ENCODE measurements at places on chromosomes 2 and 18.

DNA sequence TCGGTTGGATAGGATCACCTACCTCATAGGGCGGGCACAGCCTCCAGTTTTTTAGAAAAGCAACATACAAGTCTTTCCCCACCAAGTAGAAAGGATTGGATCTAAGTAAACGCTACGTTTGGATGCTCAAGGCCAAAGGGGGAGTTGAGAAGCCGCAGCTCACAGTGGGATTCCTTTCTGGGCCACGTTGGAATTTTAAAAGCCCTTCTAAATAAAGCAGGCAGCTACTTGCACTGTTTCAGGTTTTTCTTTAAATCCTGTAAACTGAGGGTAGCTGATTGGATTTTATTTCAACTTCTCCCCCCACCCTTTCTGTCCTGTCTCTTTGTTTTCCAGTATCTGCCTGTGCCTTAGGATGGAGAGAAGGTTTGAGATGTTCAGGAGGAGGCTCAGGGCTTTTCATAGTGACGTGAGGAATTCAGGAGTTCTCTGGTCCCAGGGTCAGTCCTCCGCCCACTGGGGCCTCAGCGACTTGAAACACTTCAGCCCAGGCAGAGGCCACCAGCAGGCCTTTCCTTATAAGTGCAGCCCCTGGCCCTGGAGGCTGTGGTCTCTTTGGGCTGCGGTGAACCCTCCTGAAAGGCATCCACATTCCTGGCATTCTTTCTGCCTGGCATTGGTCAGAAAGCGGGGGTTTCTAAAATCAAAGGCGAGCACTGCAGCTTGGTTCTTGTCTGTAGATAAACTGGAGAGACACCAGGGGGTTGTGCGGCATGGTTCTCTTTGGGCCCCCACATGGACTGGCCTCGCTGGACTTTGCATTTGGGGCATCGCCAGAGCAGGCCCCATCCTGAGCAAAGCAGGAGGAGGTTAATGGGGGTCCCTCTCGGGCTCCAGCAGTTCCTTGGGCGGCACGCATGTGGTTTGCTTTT is 44.5 kb downstream of the SH3BP4 start:
- DNase-seq, result no peak

DNA sequence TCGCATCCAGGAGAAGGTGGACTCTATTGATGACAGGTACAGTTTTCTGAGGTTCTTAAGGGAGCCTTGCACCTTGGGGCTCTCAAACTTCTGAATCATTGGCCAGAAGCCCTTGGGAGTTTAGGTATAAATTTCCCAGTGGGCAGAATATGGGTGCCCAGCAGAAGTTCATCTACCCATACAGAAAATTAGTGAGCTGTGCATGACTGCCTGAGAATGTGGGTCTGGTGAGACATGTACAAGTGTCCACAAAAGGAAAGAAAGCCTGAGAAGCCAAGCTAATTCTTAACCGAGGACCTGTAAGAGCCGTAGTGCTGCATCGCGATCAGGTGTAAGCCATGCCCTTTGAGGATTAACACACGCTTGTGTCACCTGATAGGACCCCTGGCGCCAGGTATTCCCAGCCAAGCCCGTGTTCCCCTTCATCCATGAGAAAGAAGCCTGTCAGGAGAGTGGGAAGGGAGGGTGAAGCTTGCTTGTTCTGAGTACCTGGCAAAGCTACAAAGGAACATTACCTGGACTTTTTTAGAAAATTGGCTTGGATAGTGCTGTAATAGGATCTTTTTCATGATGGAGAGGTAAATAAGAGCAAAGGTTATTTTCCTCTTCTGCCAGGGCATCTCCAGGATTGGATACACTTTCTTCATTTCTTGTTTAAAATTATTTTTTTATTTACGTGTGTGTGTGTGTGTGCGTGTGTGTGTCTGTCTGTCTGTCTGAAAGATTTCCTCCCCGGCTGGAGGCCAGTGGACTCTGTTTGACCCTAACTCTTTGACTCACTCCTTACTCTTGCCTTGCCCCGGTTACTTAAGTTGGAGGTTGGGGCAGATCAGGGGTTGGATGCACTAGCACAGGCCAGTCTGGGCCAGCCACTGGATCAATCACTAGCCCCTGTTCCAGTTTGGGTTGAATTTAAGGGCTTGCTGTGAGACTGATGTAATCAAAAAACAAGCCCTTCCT is 90.4 kb upstream of the EML6 start:
- DNase-seq, result no peak

- peak; percentile 53 for DNase-seq
Observed at GRCh38 chr18:62741118-62741566, 25.8 kb downstream of the PHLPP1 start.

- no peak for DNase-seq
Observed at GRCh38 chr2:128602699-128603101, 284.0 kb upstream of the HS6ST1 start.

- no peak for DNase-seq
Observed at GRCh38 chr2:15935675-15936074, 4.7 kb upstream of the MYCN start.

- no peak for DNase-seq
Observed at GRCh38 chr2:197079832-197080555, 153.5 kb upstream of the PGAP1 start.

GRCh38 chr2:82674652-82675051 is 1784.4 kb downstream of the SUCLG1 start:
- DNase-seq, result no peak

- DNase-seq, result no peak
Observed at GRCh38 chr18:24490539-24490938, 30.1 kb downstream of the HRH4 start.

DNA sequence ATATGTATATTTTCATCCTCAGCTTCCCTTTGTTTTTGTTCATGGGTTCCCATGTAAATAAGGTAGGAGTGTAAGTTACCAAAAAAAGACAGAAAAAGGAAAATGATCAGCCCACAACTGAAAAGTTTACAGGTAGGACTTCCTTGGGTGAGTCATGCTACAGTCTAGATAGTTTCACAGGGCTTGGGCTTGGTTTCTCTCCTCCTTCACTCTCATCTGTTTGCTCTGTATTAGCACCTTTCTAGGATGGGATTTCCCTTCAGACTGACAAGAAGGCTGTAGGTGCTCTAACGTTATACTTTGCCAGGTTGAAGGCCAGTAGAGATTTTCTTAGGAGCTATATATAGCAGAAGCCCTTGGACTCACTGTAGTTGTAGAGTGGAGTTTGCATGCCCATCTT is 57.9 kb downstream of the FAM171B start:
- peak; percentile 6 for DNase-seq

DNA sequence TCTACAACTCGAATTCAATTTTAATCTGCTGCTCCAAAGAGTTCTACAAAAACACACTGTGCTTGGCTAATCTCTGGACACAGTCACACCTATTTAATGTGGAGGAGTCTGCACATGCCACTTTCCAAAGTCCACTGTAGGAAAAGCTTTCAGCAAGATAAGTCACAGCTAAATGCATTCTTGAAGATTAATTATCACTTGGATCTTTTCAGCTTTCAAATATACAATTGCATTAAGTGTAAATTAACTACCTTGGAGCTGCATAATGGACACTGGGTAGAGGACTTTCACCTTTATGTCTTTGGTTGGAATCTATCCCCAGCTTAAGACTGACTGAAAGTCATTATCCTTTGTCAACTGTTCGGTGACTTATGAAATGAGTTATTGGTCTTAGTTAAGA is 565.1 kb downstream of the PIK3C3 start:
- no peak for DNase-seq

GRCh38 chr2:29335396-29335795 is 220.2 kb downstream of the CLIP4 start:
- no peak for DNase-seq

GRCh38 chr2:150624001-150624401 is 136.5 kb upstream of the RND3 start:
- DNase-seq, result no peak

- no peak for DNase-seq
Observed at GRCh38 chr18:10381951-10382350, 72.5 kb upstream of the APCDD1 start.

GRCh38 chr2:85501248-85501647 is 37.7 kb upstream of the MAT2A start:
- no peak for DNase-seq

- peak; percentile 86 for DNase-seq
Observed at GRCh38 chr2:143698888-143699570, 569.8 kb downstream of the ARHGAP15 start.

DNA sequence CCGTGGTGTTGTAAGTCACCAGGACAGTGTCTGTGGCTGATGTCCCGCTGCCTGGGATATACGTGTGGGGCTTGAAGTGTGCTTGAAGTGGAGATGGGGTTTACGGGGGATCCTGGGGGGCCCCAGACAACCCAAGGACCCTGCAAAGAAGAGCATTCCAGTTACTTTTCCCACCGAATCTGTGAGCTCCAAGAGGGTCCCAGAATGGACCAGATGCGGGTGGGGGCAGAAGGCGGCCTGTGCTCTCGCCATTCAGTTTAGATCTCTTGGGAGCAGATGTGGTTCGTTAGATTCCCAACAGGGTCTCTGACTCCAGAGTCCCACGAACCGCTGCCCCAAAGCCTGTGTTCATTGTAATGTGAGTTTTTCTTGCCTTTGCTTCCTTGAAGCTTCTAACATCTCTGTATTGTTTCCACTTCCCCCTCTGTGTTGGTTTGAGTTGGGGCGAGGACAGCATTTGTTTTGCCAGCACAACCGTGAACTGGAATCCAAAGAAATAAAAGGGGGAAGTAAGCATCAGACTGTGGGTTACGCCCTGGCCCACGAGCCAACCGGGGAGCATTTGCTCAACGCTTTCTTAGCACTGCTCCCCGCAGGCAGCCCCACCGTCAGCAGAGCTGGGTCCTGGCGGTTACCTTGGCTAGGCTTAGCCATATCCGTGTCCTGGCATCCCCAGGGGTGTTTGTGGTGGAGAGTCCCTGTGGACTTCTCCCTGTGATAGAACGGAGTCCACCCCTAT is 92.1 kb downstream of the SH3BP4 start:
- no peak for DNase-seq

- DNase-seq, result no peak
Observed at GRCh38 chr2:195619590-195619989, 37.4 kb upstream of the SLC39A10 start.

DNA sequence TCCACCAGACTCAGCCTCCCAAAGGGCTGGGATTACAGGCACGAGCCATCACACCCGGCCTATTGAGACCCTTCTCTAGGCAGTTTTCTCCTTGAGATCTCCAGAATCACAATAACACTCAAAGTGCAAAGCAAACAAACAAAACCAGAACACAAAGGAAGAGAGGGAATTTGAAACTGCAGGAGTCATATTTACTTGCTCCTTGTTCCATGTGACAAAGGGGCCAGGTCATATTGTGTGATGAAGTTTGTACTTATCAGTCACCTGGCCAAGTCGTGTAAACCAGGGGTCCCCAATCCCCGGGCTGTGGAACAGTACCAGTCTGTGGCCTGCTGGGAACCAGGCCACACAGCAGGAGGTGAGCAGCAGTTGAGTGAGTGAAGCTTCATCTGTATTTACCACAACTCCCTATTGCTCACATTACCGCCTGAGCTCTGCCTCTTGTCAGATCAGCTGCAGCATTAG is 26.5 kb downstream of the SCYGR8 start:
- DNase-seq, result no peak

- no peak for DNase-seq
Observed at GRCh38 chr18:76654577-76654976, 159.5 kb upstream of the ZNF516 start.

- peak; percentile 36 for DNase-seq
Observed at GRCh38 chr2:143936848-143937722, 582.8 kb downstream of the ZEB2 start.

DNA sequence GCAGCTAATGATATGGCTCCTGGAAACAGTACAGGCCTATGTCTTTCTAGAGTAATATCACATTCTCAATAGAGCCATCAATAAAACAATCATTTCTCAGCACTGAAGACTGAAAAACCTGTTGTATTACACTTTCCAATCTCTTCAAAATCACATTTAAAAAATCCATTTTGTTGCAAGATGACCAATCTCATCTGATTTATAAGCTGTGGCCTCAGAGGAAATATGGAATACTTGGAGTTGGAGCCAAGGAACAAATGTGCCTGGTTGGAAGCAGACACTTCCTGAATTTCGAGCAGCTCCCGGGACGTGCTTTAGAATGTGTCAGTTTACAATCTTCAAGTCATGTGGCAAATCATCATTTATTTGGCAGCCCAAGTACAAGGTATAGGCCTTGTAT is 114.5 kb downstream of the ADCYAP1 start:
- DNase-seq, result no peak

DNA sequence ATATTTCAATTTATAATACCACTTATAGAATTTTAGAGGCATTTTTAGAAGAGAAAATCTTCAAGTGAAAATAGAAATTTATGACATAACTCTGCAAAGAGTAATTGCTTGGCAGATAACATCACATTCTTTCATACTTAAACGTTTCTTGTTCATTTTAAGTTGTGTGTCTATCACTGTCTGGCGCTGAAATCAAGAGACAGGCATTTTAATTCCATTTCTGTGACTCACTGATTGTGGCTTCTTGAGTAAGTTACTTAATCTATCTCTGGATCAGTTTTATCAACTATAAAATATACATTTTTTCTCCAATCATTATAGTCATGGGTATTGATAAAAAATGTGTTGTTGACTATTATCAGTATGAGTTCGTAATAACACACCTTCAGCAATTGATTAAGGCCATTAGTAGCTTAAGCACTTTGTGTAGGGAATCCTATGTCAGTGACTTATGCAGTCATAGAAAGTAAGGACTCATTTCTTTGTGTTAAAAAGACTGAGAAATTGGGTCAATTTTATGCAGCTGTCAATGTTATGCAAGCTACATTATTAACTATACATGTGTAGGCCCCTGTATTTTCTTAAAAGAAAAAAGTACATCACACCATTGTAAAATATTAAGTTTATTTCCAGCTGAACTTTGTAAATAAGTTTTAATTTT is 497.3 kb downstream of the CCDC85A start:
- no peak for DNase-seq

DNA sequence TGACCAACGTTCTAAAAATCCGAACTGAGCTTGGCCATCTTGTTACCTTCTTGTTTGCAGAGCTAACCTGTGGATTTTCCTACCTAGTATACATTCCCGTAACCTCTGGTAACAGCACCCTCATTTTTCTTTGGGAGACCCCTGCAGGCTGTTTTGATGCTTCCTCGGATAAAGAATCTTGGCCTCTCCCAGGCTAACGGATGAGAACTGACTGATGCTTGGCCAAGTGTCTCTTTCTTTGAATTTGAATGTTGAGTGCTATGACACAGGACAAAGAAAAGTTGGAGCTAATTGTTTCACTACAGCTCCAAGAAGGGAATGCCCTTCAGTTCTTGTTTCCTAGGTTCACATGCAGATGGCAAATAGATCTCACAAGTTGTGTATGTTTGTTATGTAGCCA is 19.3 kb upstream of the CAVIN2 start:
- no peak for DNase-seq

GRCh38 chr2:218161644-218162043 is 5.1 kb downstream of the CXCR1 start:
- no peak for DNase-seq

- no peak for DNase-seq
Observed at GRCh38 chr2:34105006-34105767, 506.1 kb upstream of the FAM98A start.
